Activated CD4-positive, alpha-beta T cell treated with anti-CD3 and anti-CD28 coated beads for 4 hours (primary cell): ENCODE measurements at places on chromosomes 3 and 15.

DNA sequence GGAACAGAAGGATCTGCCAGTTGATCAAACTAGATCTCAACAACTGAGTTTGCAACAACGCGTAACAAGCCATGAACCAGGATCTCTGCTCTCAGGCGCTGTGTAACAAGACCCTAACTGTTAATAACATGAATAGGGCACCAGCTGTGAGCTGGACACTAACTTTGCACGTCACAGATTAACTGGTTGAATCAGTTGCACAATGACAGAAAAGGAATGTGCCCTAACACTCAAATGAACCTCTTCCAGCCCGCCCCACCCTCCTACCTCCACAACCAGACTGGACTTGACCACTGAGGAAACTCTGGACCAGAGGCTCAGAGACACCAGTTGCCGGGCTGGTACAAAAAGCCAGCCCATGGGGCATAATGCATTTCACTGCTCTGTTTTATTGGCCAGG is 34.3 kb downstream of the MCF2L2 start:
- no peak for DNase-seq

GRCh38 chr3:25532431-25533162 is 104.5 kb downstream of the RARB start:
- no peak for DNase-seq

DNA sequence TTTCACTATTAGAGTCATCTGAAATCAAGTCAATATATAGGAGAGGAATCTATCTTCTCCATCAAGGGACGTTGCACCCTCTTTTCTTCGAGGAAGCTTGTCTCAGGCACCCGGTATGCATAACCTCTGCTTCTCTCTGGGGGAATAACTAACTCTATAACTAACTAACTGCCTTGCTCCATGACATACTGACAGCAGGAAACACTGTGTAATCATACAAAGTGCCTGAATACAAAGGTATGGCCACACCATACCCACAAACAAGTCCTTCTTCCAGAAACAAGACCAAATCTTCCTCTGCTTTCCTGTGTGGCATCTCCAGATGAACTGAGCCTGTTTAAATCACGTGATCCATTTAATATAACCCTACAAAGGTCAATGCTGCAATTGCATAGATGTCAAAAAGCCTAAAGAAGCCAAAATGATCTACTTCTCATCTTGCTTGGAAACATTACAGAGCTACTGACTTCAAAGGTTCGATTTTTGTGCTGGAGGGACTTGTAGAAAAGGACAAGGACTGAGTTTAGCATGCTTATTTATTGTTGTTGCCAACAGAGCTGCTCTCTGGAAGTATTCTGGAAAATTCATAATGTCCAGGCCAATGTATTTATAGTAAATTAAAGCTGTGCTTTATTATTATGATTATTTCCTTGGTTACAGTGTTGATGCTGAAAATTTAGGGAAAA is 380.5 kb downstream of the FOXP1 start:
- no peak for DNase-seq

DNA sequence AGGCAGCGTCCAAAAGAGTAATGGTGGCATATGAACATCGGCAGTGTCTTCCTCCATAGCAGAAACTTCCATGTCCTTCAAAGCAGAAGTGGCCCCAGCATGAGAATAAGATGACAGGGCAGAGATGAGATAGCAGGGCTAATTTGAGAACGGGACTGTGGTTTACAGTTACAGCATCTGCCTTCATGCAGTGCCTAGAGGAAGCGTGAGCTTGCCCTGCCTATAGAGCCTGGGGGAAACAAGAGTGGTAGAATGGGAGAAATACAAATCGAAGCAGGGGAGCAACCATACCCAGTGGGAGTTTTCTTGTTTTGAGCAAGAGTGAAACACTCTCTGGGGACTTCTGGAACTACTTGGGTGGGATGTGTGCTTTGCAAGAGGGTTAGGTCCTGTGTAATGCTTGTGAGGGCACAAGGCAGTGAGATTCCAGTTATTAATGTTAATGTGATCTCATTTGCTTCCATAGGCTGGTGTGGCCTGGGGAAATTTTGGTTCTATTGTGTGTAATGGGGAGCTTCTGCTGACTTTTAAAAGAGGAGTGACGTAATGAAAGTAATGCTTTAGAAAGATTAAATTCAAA is 616.9 kb downstream of the ZIC1 start:
- no peak for DNase-seq

DNA sequence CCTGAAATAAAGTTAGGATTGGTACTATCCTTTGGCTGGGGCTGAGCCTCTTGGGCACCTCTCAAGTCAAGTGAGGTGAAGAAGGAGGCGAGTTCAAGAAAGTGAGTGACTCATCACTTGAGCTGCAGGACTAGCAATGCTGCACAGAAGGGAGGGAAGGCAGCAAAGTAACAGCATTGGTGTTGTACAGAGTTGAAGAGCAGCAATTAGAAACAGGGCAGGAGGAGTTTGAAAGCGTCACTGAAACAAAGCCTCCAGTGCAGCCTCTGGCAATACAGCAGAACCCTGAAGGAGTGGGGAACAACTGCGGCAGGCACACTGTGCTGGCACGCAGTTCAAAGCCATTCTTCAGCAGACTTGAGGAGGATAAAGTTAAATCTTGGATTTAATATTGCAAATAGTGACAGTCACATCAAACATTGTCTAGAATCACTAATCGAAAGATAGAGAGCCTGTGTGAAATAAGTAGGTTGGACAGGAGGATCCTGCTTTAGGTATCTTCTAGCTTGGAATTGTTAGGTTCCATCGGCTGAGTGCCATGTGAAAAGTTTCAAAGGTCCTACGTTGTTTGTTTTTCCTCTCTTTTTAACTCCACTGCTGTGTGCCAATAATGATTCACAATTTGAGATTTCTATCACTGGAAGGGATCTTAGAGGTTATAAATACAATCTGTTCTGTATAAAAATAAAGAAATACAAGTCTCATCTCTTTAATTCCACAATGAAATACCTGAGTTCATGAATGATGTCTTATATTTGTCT is 479.8 kb downstream of the NAALADL2 start:
- no peak for DNase-seq

DNA sequence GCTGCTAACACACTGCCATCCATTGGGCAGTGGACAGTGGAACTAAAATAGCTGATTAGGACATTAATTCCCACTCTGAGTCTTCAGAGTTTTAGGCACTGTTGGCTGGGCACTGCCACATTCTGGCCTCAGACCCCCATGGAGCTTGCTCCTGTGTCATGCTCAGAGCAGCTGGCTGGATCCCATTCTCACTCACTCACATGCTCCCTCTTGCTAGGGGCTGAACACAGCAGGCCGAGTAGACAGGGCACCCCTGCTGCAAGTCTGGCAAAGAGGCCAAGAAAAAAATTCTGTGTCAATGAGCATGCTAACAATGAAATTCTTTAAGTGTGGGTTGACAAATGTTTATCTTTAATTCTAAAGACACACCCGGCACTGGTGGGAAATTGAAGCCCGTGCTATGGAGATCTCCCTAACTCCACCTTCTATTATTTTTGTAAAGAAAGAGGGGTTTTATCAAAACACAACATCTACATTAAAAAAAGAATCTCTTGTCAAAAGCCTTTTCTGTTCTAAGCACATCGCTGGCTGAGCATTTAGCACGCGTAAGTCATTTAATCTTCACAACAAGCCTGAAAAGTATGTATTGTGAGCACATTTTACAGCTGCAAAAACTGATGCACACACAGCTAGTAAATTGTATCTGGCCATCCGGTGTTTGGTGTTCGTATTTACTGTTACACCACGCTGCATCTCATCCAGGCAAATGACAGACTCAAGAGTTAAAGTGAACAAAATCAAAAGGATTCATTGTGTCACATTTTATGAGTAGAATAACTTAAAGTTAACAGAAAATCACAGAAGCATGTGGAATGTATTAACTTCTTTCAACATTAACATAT is 362.1 kb downstream of the PLOD2 start:
- no peak for DNase-seq
